NCI-H226 (cell line): ENCODE measurements at places on chromosomes 5 and 9.

- no peak for DNase-seq
Observed at GRCh38 chr5:124580512-124580911, 165.9 kb downstream of the ZNF608 start.

DNA sequence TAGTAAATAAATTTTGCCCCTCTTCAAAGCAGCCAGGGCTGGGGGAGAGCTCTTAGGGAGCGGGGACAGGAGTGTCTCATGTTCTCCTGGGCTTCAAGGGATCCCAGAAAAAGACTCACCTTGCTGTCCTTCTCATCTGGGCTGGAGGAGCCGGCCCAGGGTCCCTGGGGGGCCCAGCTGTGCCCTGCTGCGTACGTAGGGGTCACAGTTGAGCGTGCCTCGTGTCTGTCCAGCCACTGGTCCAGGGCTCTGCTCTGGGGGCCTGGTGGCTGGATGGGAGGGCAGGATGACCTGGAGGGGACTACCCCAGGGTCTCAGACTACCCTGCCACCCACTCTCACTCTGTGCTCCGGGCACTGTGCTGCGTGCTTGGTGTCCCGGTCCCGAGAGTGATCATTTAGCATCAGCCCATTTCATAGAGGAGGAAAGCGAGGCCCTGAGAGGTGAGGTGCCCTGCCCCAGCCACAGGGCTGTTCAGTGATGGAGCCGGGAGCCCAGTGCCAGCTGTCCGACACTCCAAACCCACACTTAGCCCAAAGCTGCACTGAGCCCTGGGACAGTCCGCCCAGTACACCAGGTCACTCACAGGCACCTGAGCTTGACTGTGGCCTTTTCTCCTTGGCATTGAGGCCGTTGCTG lies 26.2 kb upstream of the TDRD7 start:
- no peak for DNase-seq

GRCh38 chr5:154491941-154492340 lies 13.9 kb upstream of the HAND1 start:
- DNase-seq: no peak

- peak; percentile 22 for DNase-seq
Observed at GRCh38 chr9:5453004-5453403, 2.7 kb downstream of the CD274 start.

DNA sequence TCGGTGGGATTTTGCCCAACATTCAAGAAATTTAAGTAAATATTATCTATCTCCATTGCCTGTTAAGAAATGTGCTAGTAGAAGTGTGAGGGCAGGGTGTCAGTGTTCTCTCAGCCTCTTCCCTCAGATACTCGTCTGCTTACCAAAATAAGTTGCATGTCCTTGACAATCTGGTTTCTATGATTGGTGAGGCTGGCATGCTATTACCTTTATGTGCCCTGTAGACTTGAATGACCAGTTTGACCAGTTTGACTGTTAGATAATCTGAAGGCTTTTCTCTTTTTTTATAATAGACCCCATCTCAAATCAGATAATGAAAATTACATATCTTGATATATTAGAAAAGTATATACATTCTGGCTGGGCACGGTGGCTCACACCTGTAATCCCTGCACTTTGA lies 348 bp downstream of the CATSPER3 start:
- DNase-seq: no peak

DNA sequence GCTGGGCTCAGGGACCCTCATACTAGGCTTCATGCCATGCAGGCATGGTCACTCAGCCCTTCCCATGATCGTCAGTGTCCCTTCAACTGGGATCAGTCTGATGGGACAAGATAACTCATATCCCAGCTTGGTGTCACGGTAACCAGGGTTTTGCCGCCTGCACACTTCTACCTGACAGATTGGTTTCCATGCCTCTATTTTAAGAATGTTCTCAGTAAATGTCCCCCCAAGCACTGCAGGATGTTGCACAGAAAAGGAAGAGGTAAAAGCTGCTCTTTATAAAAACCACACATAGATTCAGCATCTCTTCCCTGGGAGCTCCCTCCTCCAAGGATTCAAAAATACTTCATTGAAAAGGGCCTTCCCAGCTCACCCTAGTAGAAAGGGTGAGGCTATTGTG lies 56.1 kb downstream of the SLIT3 start:
- DNase-seq: no peak
